ENCODE measurements at places on chromosomes 1 and 21.

GRCh38 chr1:225697428-225697827, 44.5 kb upstream of the ENAH start:
- no peak for DNase-seq

DNA sequence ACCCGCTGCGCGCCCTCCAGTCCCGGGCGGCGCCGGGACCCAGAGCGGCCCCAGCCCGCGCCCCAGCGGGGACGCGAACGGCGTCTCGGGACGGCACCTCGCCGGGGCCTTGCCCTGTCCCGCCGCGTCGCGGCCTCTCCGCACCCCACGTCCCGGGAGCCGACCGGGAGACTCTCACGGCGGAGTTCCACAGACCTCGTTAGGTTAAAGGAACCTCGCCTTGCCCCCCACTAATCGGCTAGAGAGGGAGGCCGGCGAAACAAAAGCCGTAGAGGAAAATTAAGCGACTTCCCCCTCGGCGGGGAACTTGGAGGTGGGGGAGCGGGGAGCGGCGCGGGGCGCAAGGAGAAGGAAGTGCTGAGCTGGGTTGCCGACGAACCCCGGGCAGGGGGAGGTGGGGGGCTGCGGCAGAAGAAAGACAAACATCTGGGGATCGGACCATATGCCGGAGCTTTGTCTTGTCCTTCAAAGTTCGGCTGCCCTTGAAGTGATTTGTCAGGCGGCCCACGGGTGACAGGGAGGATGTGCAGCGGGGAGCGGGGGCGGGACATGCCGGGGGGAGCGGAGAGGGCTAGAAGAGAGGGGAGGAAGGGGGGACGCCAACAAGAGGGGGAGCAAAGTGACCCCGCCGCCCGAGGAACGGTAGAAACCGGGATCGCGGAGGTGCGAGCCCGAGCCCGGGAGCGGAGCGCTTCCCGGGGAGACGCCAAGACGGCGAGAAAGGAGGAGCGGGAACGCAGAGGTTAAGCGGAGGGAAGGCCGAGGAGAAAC, 120.0 kb upstream of the RRP15 start:
- DNase-seq: no peak

DNA sequence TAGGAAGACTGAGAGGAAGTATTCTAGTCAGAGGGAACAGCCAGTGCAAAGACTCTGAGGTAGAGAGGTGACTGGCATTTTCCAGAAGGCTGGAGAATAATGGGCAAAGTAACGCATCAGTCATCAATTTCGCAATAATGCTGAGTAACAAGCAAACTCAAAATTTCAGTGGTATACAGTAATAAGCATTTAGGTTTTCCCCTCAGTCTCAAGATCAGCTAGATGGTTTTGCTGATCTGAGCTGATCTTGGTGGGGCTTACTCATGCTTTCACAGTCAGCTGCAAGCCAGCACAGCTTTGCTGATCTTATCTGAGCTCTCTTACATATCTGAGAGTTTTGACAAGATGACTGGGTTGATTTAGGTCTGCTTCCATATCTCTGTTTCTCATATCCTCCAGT, 108.7 kb downstream of the TSEN15 start:
- DNase-seq: no peak

- DNase-seq: no peak
These were observed 123.9 kb downstream of the RRAGC start for GRCh38 chr1:38735651-38736161.

- DNase-seq: no peak
These were observed 35.1 kb downstream of the FRRS1 start for GRCh38 chr1:99731384-99731783.

DNA sequence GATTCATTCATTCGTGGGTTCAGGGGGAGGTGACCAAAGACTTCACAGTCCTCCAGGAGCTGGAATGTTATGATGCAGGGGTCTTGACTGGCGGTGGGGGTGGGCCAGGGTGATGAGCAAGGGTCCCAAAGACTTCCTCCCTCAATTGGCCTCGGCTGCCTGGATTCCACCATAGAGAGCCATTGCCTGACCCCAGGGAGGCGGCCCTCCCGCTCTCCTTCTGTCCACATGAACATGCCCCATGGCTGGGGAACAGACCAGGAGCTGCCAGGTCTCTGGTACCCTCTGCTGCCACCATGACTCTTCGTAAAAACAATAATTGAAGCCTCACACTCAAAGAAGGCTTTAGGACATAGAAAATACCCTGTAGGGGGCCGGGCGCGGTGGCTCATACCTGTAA, 102.5 kb upstream of the CASZ1 start:
- no peak for DNase-seq

- no peak for DNase-seq
These were observed 45.7 kb downstream of the ZC3H11B start for GRCh38 chr1:219566951-219567947.

GRCh38 chr1:35178874-35179380, 14.0 kb downstream of the SFPQ start:
- DNase-seq: no peak

Data from stimulated activated CD8-positive, alpha-beta memory T cell treated with anti-CD3 and anti-CD28 coated beads, Interleukin-12 subunit alpha, Interleukin-12 subunit beta, amount 100 ng/mL, for 1 hour (primary cell).